ENCODE measurements at places on chromosomes 12 and 14.

DNA sequence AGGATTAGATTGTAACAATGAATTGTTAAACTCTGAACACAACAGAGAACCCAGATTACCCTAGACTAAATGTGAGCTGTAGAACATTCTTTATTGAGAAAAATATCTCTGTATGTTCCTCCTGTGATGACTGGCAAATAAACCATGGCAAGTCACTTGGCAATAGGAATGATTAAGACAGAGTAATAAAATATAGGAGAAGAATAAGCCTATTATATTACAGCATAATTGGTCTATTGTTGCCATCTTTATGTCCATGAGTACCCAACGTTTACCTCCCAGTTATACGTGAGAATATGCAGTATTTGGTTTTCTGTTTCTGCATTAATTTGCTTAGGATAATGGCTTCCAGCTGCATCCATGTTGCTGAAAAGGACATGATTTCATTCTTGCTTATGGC, 211.2 kb upstream of the AVPR1A start:
- DNase-seq, result no peak

DNA sequence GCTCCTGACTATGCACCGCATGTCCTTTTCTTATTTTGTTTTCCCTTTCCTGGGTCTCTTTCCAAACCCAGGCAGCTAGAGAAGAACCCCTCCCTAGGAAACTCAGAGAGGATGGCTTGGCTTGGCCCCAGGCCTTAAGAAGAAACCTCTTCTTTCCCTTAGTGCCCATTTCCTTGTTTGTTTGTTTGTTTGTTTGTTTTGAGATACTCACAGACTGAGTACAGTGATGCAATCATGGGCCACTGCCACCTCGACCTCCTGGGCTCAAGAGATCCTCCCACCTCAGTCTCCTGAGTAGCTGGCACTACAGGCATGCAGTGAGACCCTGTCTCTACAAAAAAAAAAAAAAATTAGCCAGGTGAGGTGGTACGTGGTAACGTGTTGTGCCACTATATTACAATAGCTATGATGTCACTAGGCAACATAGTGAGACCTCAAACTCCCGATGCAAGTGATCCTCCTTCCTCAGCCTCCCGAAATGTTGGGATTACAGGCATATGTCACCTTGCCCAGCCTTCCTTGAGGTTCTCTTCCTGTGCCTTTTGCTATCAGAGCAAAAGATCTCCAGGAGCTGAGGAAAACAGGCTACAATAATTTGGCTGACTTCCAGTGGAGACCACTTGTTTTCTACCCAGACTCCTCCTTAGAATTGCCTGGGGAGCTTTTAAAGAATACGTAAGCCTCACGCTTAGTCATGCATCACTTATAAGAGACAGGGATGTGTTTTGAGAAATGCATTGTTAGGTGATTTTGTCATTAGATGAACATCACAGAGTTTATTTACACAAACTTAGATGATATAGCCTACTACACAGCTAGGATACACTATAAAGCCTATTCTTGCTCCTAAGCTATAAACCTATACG, 34.5 kb upstream of the LGALS3 start:
- DNase-seq, result no peak

DNA sequence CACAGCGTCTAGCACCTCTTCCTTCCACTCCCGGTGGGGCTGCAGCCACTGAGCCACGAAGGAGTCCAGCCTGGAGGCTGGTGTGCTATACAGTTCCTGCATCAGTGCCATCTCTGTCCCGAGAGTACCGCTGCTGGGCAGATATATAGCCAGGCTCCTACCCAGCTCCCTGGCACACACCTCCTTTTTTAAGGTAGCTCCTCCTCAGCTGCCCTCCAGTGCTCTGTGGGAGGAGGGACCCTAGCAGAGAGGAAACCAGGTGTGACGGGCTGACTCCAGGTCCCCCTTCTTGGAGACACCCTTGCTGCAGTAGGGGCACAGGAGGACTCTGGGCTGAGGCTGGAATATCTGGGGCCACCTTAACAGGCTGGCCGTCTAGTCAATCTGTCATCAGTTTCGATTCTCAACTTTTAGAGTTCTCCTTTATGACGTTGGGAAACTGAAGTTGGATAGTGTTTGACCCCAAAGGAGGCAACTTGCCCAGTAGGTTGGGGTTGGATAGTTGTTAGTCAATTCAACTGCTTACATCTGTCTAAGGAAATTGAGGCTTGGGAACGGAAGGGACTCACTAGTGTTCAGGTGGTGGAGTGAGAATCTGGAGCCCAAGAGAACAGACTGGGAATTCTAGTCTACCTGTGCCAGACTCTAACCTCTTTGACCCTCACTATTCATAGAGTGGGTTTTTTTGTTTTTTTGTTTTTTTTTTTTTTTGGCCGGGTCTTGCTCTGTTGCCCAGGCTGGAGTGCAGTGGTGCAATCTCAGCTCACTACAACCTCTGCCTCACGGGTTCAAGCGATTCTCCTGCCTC, at the start of gene OASL:
Gene OASL (minus strand): TSS at position 386 of the 808 bp plus-strand sequence. CDS start 275 bp downstream, at position 111.
- peak; percentile 53 for DNase-seq

GRCh38 chr12:103881261-103881660, 40.2 kb upstream of the NT5DC3 start:
- DNase-seq, result no peak

DNA sequence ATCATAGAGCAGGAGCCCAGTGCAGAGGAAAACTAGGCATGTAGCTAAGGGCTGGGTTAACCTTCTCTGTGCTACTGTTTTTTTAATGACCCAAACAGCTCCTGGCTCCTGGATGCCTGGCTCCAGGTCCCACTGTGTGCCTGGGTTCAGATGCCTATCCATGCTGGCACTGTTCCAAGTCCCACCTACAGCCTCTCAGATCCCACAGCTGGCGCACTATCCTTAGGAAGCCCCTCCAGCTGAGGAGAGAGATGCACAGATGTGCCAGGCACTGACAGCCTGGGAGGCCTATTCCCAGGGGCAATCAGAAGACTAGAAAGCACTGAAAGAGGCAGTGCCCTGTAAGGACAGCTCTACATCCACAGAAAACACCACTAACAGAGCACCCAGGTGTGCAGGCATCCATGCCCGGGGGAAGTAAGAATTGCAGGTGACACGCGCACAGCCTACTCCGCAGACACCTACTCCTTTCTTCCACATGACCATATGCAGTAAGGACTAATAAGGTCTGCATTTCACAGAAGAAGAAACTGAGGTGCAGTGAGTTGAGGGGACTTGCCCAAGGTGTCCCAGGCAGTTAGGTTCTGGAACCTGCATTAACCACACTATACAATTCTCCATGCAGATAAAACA, 51.2 kb downstream of the PITPNM2 start:
- no peak for DNase-seq

DNA sequence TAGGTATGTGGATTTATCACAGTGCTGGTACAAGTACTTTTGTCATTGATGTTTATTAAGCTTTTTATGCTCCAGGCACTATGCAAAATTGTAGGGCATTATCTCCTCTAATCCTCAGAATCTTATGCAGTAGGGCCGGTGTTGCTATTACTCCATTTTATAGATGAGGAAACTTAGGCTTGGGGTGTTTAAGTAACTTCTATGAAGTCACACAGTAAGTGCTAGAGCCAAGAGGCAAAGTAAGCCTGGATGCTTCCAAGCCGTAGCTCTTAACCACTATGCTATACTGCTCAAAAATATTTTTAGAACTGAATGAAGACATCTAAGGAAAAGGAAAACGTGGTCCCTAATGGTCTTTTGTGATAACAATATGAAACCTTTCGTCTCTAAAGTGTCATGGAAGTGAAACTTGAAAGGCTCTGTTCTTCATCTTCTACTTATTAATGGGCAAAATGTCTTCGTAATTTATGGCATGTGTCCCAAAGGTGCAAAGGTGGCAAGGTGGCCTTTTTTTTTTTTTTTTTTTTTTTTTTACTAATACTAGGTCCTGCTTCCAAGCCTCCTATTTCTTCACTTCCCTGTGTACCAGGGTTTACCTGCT, 85.2 kb downstream of the ETV6 start:
- DNase-seq, result no peak

DNA sequence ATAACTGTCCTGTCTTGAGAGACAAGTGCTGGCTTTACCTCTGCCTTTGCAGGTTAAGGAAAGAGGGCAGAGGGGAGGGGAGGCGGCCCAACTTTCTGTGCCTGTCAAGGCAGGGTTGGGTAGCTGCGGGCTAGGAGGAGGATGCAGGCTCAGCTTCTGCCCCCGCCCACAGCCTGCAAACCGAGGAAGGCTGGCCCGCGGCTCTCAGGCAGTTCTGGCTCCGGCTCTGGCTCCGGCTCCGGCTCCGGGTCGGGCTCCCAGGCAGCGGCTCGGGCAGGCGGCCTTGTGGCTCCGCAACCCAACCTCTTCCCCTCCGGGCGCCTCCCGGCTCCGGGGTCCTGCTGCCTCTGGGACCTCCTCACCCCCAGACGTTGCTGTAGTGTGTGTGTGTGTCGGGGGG, 92.9 kb downstream of the TMEM30B start:
- no peak for DNase-seq

GRCh38 chr14:81062816-81063215, 107.4 kb downstream of the TSHR start:
- no peak for DNase-seq

Data from CD4-positive, alpha-beta T cell treated with Interleukin-6 at 100 ng/mL for 8 hours (primary cell).